Naive thymus-derived CD4-positive, alpha-beta T cell (primary cell): ENCODE measurements at places on chromosomes 3 and 15.
A peak's percentile ranks its signal among the peaks of the same experiment; 100 is the strongest.

- no peak for DNase-seq
These were observed 49.1 kb downstream of the CMTM7 start for GRCh38 chr3:32440611-32441350.

- DNase-seq: no peak
These were observed 100.4 kb upstream of the PPP2R3A start for GRCh38 chr3:135865085-135865484.

- DNase-seq: no peak
These were observed 47.0 kb upstream of the PLXNA1 start for GRCh38 chr3:126935756-126936509.

DNA sequence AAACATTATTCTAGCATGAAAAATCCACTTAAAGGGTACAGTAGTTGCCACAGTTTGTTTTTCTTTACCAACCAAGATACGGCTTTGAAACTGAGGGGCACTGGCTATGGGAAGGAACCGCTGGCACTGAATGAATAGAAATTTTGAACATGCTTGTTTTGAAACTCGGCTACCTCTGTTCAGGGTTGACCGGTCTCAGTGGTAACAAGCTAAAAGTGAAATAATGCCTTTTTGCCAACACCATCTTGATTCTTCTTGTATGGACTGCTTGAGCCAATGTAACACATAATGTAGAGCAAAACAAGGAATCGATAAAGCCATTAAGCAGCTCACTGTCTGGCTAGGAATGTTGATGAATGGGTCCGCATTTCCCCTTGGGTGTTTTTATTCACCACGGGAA, 36.5 kb downstream of the PTPRG start:
- no peak for DNase-seq

DNA sequence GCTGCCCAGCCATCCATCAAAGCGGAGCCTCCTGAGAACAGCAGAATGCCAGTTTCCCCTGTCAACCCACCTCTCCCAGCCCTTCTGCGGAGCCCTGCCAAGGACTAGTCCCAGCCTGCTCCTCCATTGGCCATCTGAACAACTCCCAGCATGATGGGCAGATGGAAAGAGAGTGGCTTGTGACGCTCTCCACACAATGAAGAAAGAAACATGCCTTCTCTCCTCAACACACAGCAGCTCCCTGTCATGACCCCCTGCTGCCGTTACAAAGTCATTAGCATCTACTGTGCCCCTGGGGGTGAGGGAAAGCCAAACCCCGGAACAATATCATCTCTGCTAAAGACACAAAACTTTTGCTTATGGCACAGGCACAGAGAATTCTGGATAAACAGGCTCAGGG, 33.6 kb downstream of the MECOM start:
- no peak for DNase-seq

- DNase-seq: no peak
These were observed 209.5 kb downstream of the PLOD2 start for GRCh38 chr3:145951441-145951840.

DNA sequence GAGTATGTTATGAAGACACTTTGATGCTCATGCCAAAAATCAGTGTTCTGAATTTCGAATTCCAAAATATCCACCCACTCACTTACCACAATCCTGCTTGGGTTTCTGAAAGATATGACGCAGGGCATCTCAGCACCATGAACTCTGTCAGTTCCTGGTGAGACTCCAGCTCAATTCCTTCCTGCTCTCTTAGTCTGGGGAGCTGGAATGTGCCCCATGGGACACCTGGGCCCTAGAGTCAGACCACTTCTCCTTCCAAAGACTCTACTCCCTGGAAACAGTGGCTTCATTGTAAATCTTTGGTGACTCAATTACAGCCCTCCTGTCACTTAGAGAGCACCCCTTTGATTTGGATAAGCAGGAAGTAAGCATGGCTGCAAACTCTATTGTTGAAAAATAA, 50.5 kb downstream of the CD86 start:
- DNase-seq: no peak

DNA sequence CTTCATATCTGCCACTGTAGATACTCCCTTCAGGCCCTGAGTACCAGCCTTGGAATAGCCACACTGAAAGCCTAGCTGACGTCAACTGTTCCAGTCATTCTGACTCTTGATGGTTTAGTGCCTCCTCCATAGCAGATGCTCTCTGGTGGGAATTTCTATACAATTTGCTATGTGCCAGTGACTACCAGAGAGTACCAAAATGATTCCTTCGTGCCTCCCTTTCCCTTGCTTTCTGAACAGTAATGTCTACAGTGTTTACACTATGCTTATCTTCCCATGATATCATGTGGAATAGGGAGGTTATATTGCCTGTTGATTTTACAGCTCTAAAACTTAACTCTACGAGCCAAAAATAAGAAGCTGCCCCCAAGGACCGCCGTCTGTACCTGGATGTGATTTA, 109.7 kb upstream of the GMNC start:
- DNase-seq: no peak

GRCh38 chr3:141597931-141598330, 111.1 kb downstream of the RASA2 start:
- no peak for DNase-seq

- DNase-seq: no peak
These were observed 274.2 kb downstream of the FOXP1 start for GRCh38 chr3:71309342-71309741.

DNA sequence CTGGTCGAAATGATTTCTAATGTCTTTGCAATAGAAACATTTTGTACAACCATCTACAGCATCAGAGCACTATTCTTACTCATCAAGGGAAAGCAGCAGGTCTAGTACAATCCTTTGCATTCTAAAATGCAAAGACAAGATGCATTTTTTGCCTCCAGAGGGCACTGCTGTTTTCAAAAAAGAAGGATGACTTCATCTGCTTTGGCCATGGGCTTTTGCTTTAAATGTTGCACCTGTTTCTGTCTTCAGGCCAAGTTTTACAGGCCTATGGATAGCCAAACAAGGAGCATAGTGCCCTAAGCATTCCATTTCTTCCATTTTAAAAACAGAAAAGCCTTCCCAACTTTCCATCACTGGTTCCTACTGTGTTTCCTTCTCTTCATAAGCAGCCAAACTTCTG, 3.4 kb downstream of the PARP9 start:
- DNase-seq: peak; percentile 62

- no peak for DNase-seq
These were observed 2.6 kb upstream of the PLOD2 start for GRCh38 chr3:146163584-146163983.

DNA sequence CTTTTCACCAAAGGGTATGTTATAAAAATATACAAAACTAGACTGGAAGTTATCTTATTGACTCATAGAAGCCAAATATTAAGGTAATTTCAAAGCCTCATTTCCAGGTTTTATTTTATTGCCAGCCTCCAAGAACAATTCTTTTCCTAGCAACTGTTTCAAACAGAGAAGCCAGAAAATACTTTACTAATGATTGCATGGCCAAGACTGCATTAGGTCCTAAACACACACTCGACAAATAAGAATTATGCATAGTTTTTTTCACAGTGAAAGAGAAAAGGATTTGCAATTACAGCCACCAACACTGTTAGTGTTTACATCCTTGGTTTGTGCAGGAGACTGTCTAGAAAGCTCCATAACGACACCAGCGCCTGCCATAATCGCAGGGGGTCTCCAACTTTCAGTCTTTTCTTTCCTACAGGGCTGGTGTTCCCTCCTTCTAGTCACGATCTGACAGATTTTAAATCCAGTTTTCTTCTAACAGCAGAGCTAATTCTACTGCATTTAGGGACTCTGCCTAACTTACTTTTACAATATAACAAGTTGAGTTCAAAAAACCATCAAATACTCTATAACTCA, 58.1 kb downstream of the CLASP2 start:
- DNase-seq: no peak

- DNase-seq: no peak
These were observed 138.8 kb downstream of the BBX start for GRCh38 chr3:107661447-107662123.
